Activated gamma-delta T cell (primary cell): ENCODE measurements at places on chromosomes 5 and 9.

DNA sequence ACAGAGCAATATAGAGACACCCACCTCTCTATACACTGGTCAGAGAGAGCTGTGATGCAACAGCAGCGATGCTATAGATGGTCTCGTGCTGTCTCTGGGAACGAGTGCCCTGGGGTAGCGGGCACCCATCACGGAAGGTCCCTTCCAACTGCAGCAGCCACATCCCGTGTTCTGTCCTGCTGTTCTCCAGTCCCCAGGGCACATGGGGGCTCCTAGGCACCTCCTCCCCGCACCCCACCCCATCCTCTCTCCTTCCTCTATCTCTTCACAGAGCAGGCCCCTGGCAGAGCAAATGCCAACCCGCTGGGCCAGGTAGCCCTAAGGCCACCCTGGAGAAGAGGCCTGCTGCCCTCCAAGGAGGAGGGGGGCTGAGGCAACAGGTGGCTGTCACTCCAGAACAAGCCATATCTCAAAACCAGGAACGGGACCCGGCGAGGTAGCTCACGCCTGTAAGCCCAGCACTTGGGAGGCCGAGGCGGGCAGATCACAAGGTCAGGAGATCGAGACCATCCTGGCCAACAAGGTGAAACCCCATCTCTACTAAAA lies 8.2 kb downstream of the FIBCD1 start:
- no peak for DNase-seq

GRCh38 chr5:163548649-163549048 lies 43.2 kb downstream of the MAT2B start:
- no peak for DNase-seq

GRCh38 chr9:61666310-61666709 lies 476.5 kb downstream of the SPATA31A7 start:
- no peak for DNase-seq

GRCh38 chr5:55062039-55062779 lies 38.2 kb downstream of the GZMK start:
- peak; percentile 15 for DNase-seq

- DNase-seq, result no peak
Measured at GRCh38 chr5:132883261-132883834, 9.9 kb downstream of the LEAP2 start.
